CD8-positive, alpha-beta memory T cell (primary cell): ENCODE measurements at places on chromosomes 6 and 20.

DNA sequence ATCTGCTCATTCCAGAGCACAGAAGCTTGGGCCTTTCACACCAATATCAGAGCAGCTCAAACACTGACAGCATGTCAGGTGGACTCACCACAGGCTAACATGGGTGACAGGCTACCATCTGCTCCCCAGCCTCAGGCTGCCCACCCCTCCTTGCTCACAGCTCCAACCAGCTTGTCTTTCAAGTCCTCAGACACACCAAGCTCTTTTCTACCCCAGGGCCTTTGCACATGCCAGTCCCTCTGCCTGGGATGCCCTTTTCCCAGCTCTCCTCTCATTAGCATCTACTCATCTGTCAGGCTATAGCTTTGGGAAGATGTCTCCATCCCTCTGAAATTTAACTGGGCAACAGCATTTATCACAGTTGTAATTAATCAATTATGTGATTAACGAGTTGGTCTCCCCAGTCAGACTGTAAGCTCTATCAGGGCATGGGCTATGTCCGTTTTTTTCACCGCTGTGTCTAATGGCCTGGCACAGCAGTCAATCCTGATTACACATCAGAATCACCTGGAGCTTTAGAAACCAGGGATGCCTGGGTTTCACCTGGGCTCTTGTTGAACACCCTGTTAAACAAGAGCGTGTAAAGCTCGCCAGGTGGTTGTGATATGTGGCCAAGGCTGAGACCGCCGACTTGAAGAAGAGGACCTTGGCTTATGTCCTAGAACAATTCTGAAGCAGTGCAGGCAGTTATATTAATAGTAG is 88.9 kb upstream of the MRPS10 start:
- no peaks in the 10 kb centered on the region for H3K36me3 ChIP-seq
- no peak for DNase-seq
- H3K27ac ChIP-seq = no peak overlapping the region
- no peaks in the 10 kb centered on the region for H3K27me3 ChIP-seq
- H3K4me1 ChIP-seq = no peaks in the 10 kb centered on the region

DNA sequence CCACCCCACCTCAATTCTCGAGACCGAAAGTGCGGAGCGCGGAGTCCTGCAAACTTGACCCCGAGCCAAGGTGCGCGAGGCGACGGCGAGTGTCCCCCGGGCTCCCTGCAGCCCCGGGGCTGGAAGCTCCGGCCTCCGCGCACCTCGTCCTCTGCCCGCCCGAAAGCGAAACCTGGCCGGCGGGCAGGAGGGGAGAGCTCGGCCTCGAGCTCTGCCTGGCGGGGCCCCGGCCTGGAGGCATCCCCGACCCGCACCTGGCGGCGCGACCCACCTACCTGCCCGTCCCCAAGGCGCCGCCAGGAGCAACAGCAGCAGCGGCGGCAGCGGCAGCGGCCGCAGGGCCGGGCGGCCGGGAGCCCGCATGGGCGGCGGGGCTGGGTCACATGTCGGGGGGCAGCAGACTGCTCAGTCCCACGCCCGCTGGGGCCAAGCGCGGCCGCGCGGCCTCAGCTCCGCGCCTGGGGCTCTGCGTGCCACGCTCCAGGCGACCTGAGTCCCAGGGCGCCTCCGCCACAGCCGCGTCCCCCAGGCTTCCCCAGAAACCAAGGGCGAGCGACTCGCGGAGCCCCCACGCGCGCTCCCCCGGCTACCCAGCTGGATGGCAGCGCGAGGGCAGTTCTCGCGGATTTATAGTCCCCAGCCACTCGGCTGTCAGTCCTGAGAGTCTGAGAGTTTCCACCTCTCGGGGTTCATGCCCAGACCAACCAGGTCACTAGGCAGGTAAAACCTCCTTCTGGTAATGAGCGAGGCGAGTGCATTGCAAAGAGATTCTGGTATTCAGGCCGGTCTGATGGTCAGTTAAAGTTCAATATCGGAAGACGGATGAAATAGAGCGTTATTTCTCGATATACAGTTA is at the start of gene IL20RA:
Gene IL20RA, minus strand, starts transcription at position 600 of the 856 bp plus-strand sequence. Its CDS starts 237 bp downstream, at position 363.
- DNase-seq = no peak
- peaks cover 29% of the 10 kb centered on the region for H3K27me3 ChIP-seq
- H3K4me1 ChIP-seq = no peaks in the 10 kb centered on the region
- H3K4me3 ChIP-seq = peak within 1 kb of the TSS; percentile 25

- H3K27ac ChIP-seq = no peak overlapping the region
- H3K4me3 ChIP-seq = no peak overlapping the region
- no peaks in the 10 kb centered on the region for H3K4me1 ChIP-seq
- no peaks in the 10 kb centered on the region for H3K27me3 ChIP-seq
Measured at GRCh38 chr20:11734431-11734830, 183.3 kb upstream of the BTBD3 start.

DNA sequence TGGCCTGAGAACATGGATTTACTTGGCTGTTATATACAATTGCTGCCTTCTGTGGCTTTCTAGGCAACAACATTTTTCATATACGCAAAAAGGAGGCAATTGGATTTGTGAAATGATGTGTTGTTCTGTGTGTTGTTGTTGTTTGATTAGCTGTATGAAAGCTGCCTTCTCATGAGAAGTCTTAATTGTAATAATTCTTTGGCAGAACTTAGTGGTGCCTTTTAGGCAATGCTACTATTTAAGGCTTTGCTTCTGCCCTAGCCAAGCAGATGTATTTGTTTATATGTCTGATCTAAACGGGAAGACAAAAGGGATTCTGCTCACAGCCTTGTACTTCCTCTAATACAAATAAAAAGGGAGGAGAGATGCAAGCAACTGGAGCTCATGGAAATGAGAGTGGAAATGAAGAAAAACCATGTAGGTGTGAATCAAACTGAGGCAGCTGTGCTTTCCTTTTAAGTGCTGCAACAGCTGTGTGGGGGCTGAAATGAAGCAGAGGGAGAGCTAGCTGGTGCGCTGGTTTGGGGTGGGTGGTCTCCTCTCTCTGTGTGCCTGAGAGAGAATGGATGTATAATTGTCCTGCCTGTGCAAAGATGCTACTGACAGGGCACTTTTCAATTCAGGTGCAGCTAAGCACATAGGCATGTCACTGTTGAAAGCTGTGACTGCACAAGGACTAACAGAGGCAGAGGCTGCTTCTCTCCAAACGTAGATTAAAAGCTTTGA is 386.9 kb upstream of the MAN1A1 start:
- no peak overlapping the region for H3K27ac ChIP-seq

- H3K4me3 ChIP-seq = no peak overlapping the region
- no peak overlapping the region for H3K27ac ChIP-seq
- no peaks in the 10 kb centered on the region for H3K27me3 ChIP-seq
Measured at GRCh38 chr6:118186672-118187567, 279.9 kb downstream of the SLC35F1 start.

- no peaks in the 10 kb centered on the region for H3K36me3 ChIP-seq
- H3K4me3 ChIP-seq = no peak overlapping the region
- no peak for DNase-seq
- H3K27me3 ChIP-seq = peaks cover 2% of the 10 kb centered on the region
- H3K27ac ChIP-seq = no peak overlapping the region
Measured at GRCh38 chr6:39154705-39155104, 39.7 kb upstream of the SAYSD1 start.

GRCh38 chr20:760751-761417 is 7.4 kb downstream of the SLC52A3 start:
- H3K27me3 ChIP-seq = no peaks in the 10 kb centered on the region
- H3K36me3 ChIP-seq = no peaks in the 10 kb centered on the region
- DNase-seq = no peak
- no peak overlapping the region for H3K27ac ChIP-seq
- no peaks in the 10 kb centered on the region for H3K4me1 ChIP-seq

DNA sequence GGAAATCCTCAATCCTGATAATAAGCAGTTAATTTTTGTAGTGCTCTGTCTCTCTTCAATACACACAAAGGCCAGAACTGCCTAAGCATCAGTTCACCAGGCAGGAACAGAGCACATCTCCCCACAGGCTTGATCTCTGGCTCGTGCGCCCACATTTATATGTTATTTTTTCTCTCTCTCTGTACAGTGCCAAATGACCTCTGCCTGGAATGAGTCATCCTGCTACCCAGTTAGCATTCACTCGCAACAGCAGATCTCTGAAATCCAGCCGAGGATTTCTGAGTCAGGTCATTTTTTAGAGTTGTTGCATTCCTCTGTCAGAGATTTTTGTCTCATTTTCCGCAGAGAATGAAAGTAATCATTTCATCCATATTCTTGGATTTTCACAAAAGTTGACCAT is 107.1 kb downstream of the COL12A1 start:
- H3K4me1 ChIP-seq = no peaks in the 10 kb centered on the region
- H3K36me3 ChIP-seq = no peaks in the 10 kb centered on the region
- no peak overlapping the region for H3K27ac ChIP-seq
- no peak for DNase-seq
- H3K27me3 ChIP-seq = no peaks in the 10 kb centered on the region

DNA sequence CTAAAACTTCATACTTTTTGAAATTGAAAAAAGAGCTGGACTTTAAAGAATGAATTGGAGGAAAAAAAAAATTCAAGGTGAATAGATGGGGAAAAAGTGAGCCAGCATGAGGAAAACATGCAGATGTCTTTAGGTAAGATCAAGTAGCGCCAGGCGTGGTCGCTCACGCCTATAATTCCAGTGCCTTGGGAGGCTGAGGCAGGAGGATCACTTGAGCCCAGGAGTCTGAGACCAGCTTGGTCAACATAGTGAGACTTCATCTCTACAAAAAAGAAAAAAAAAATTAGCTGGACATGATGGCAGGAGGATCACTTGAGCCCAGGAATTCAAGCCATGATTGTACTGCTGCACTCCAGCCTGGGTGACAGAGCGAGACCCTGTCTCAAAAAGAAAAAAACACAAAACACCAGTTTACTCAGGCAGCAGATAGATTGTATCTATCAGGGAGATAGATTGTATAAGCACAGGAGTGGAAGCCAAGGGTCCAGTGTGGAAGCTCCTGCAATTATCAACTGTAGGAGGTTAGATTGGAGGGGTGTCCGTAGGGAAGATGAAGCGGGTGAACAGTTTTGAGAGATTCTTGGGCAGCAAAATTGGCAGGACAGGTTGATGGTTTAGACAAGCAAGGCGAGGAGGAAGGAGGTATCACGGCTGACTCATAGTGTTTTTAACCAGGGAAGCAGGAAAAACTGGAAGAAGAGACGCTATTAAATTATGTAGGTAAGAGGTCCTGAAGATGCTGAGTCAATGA is 97.6 kb upstream of the ZNF217 start:
- no peaks in the 10 kb centered on the region for H3K36me3 ChIP-seq
- H3K27me3 ChIP-seq = no peaks in the 10 kb centered on the region
- H3K4me1 ChIP-seq = peaks cover 14% of the 10 kb centered on the region

DNA sequence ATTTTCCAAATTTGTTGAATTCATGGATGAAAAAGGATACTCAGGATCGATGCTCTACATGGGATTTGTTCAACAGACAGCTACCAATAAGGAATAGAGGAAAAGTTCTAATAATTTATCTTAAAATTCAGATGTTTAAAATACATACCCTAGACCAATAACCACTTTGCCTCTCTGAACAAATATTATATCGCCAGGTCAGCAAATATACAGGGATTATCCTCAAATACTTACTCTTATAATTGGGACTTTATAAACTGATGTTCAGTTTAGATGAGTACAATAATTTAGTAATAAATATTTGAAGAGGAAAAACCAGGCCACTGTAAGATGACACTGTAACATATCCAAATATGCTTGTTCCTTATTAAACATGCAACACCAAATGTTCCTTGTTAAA is 268.7 kb downstream of the DOK5 start:
- no peaks in the 10 kb centered on the region for H3K27me3 ChIP-seq
- H3K4me3 ChIP-seq = no peak overlapping the region
- no peaks in the 10 kb centered on the region for H3K36me3 ChIP-seq

DNA sequence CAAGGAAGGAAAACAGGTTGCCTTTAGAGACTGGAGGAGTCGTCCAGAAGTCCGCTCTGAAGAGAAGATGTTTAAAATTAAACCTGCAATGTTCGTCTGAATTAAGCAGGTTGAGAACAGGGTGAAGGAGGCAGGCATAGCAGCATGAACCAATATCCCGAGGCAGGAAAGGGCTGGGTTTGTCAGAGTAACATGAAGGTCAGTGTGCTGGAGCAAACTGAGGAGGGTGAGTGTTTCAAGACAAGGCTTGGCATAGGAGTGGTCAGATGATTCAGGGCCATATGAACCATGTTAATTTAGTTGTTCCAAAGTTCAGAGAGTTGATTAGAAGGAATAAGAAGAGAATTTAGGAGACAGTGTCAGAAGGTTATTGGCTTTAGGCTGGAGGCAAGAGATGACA is 93.3 kb downstream of the UTRN start:
- H3K36me3 ChIP-seq = no peaks in the 10 kb centered on the region
- peaks cover 19% of the 10 kb centered on the region for H3K4me1 ChIP-seq
- H3K27ac ChIP-seq = no peak overlapping the region
- no peaks in the 10 kb centered on the region for H3K27me3 ChIP-seq
- H3K4me3 ChIP-seq = no peak overlapping the region

GRCh38 chr20:43550456-43550855 is 8.4 kb upstream of the SGK2 start:
- H3K4me3 ChIP-seq = no peak overlapping the region
- no peaks in the 10 kb centered on the region for H3K4me1 ChIP-seq
- no peak overlapping the region for H3K27ac ChIP-seq
- no peak for DNase-seq

GRCh38 chr6:108622641-108623298 is 62.1 kb downstream of the FOXO3 start:
- no peak overlapping the region for H3K27ac ChIP-seq
- peaks cover 18% of the 10 kb centered on the region for H3K4me1 ChIP-seq
- H3K4me3 ChIP-seq = no peak overlapping the region

DNA sequence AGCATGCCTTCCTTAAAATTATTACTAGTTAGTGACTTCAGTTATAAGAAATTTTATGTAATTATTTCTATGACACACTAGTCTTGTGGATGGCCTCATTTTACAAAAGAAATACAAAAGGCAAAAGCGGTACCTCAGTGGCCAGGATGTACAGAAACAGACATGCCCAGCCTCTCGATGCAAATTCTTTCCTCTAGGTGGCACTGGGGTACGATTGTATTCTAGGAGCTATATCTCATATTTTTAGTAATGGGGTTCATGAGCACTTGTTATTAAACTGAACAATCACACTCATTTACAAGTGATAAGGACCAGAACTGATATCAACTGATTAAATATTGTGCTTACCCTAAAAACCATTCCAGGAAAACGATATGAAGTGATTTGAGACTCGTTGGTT is 59.8 kb downstream of the SOD2 start:
- H3K4me1 ChIP-seq = no peaks in the 10 kb centered on the region
- no peak for DNase-seq

- H3K27me3 ChIP-seq = no peaks in the 10 kb centered on the region
- no peaks in the 10 kb centered on the region for H3K36me3 ChIP-seq
- no peak for DNase-seq
- H3K4me1 ChIP-seq = peaks cover 8% of the 10 kb centered on the region
- no peak overlapping the region for H3K27ac ChIP-seq
- no peak overlapping the region for H3K4me3 ChIP-seq
Measured at GRCh38 chr20:32354592-32355416, 3.3 kb upstream of the ASXL1 start.

- no peak overlapping the region for H3K4me3 ChIP-seq
- DNase-seq = no peak
- H3K27me3 ChIP-seq = no peaks in the 10 kb centered on the region
- no peaks in the 10 kb centered on the region for H3K36me3 ChIP-seq
- H3K4me1 ChIP-seq = no peaks in the 10 kb centered on the region
- no peak overlapping the region for H3K27ac ChIP-seq
Measured at GRCh38 chr6:111228094-111228493, 140.8 kb downstream of the SLC16A10 start.
